ENCODE measurements at places on chromosomes 13 and 19. TPM values are rescaled to one million over a fixed set of nuclear protein-coding genes. Genes with fewer than 3 reads are reported as not detected.

GRCh38 chr13:83780227-83780626 lies 102.0 kb downstream of the SLITRK1 start:
- DNase-seq = no peak

GRCh38 chr19:17797424-17798201 lies 2.7 kb downstream of the B3GNT3 start:
- DNase-seq = no peak

GRCh38 chr19:31271306-31271911 lies 77.8 kb downstream of the TSHZ3 start:
- DNase-seq = no peak

GRCh38 chr19:47723581-47723940 lies 10.3 kb downstream of the EHD2 start:
- DNase-seq = peak; percentile 85

DNA sequence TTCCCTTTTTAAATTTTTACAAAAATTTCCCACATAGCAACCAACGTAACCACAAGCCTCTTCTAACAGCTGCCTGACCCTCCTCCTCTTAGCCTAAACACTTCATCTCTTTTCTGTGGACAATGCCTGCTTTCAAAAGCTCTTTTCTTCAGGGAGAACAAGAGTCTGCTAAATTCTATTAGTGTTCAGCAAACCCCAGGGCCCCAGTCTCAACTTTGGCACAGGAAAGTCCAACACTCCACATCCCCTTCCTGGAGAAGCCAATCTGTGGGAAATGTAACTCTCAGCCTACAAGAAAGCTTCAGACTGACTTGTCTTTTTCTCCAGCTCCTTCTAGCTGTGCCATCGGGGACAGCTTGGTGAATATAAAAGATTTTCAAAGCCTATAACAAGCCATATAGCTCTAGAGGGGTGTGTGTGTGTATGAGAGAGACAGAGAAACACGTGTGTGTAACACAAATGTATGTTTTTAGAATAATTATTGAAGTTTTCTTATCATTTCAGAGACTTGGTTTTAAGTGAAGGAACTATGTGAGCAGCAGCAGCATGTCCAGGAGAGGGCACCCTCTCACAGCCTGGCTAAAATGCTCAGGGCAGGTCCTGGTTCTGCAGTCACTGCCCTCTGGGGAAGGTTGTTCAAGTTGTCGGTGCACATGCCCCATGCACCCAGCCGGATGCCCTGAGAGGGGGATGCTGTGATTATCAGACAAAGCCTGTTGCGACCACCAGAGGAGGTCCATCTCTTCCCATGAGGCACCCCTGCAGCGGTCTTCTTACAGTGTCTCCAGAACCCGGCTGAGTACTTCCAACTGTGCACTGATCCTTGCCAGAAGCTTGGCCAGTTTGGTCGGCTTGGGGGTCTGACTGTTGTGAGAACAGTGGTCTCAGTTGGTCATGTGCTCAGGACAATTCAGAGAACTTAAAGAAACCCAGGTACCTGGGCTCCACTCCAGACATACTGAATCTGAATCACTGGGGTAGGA lies 34.4 kb downstream of the CCDC70 start:
- DNase-seq = peak; percentile 43

GRCh38 chr13:63208826-63209225 lies 1793.2 kb upstream of the PCDH20 start:
- no peak for DNase-seq

DNA sequence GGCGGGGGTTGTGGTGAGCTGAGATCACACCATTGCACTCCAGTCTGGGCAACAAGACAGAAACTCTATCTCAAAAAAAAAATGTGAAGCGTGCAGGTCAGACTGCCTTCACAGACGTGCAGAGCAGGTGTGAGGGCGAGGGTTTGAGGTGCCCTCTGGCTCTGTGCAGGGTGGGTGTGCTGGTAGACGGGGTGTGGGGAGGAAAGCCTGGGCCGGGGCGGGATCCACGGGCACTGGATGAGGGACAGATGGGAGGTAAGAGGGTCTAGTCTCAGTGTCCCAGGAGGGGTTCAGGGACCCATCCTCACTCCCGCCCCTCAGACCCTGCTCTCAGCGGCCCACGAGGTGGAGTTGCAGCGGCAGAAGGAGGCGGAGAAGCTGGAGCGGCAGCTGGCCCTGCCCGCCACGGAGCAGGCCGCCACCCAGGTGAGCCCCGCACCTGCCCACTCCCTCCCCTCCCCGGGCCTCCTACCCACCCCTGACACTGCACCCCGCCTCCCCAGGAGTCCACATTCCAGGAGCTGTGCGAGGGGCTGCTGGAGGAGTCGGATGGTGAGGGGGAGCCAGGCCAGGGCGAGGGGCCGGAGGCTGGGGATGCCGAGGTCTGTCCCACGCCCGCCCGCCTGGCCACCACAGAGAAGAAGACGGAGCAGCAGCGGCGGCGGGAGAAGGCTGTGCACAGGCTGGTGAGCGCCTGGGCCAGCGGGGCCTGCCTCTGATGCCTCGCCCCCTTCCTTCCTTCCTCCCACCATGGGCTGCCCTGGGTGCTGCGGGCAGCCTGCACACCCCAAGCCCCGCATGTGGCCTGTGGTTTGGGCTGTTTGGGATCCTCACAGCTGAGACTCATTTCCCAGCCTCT lies 9.1 kb downstream of the NOP53 start:
- no peak for DNase-seq

GRCh38 chr13:101611491-101612475 lies 159.3 kb downstream of the ITGBL1 start:
- DNase-seq = no peak

DNA sequence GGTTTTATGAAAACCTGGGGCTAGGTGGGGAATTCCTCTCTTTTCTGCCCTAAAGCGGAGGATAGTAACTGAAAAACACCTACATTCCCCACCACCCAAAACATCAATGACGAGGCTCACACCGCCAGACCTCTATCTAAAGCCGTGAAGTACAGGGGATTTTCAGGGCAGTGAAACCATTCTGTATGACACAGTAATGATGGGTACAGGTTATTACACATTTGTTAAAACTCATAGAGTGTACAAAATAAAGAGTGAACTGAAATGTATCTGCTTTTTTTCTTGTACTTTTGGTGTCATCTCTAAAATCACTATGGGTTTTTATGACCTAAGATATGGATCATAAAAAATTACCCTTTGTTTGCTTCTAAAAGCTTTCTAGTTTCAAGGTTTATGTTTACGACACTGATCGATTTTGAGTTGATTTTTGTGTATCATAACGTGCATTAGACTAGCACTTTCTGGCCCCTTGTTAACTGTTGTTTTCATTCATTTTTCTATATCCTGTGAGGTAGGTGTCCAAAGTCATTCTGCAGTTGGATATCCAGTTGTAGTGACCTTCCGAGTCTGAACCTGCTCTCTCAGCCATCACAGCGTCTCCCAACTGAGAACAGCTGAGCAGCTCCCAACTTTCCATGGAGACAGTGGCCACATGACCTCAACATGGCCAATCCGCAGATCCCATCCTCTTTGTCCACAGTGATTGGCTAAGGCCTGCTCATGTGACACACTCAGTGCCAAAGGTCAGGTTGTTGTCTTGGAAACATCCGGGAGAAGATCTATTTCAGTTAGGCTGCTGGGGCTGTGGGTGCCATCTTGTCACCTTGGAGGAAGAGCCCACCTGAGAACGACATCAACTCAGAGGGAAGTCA lies 10.3 kb downstream of the MBD3L2B start:
- DNase-seq = no peak

DNA sequence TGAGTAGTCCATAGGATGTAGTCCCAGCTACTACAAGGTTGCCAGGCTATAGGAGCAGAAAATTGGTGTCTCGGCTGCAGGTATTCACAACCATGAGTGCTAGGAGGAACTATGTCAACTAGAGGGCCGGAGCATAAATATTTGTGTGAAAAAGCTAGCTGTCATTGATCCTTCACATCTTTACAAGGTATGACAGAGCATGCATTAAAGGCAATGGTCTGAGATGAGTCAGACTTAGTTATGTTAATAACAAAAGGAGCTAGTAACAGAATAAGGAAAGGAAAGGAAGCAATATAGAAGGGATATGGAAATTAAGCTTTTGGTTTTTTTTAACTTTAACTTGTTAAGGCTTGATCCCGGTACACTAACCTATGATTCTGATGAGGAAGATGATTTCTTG lies 40.9 kb upstream of the PSG9 start:
- no peak for DNase-seq

- no peak for DNase-seq
Observed at GRCh38 chr19:35830986-35831385, 18.3 kb upstream of the PRODH2 start.

DNA sequence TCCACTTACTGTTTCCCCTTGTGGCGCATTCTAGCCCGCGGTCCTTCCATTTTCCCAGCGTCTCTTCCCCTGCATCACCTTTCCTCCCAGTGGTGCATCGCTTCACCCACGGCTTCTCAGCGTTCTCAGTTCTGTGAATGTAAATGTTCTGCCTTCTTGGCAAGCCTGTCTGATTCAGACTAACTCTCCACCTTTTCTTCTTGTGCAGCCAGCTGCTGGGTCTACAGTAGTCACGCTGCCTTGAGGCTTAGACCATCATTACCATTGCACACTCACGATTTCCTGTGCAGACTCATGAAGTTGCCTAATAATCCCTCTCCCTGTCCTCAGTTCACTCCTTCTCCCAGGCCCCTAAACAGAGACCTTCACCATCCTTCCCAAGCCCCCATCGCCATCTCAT lies 75.0 kb downstream of the DHRS12 start:
- DNase-seq = no peak

The LTBP4 gene
- polyA plus RNA-seq = 300 TPM

The BICRA gene
- polyA plus RNA-seq = 12.1 TPM

The ONECUT3 gene
- not detected for polyA plus RNA-seq

The GPR12 gene
- 0.05 TPM for polyA plus RNA-seq

The ZNF586 gene
- 11.2 TPM for polyA plus RNA-seq

The C19orf33 gene
- 1.00 TPM for polyA plus RNA-seq

The DIS3 gene
- polyA plus RNA-seq = 17.2 TPM

The SIX5 gene
- polyA plus RNA-seq = 16.7 TPM

The PPP1R12C gene
- 103 TPM for polyA plus RNA-seq
